Liver (tissue), 10 donors: ENCODE measurements at places on chromosomes 3 and 15. TPM values are rescaled to one million over a fixed set of nuclear protein-coding genes. Genes with fewer than 3 reads are reported as not detected.

GRCh38 chr3:152556731-152557254 is 278.1 kb upstream of the P2RY1 start:
- no peak for DNase-seq

- no peak for DNase-seq
These were observed 79.2 kb upstream of the COL8A1 start for GRCh38 chr3:99559196-99559595.

GRCh38 chr3:81910244-81910852 is 148.9 kb upstream of the GBE1 start:
- DNase-seq, result no peak

GRCh38 chr15:90033448-90033847 is 32.3 kb downstream of the ZNF710 start:
- no peak for DNase-seq

DNA sequence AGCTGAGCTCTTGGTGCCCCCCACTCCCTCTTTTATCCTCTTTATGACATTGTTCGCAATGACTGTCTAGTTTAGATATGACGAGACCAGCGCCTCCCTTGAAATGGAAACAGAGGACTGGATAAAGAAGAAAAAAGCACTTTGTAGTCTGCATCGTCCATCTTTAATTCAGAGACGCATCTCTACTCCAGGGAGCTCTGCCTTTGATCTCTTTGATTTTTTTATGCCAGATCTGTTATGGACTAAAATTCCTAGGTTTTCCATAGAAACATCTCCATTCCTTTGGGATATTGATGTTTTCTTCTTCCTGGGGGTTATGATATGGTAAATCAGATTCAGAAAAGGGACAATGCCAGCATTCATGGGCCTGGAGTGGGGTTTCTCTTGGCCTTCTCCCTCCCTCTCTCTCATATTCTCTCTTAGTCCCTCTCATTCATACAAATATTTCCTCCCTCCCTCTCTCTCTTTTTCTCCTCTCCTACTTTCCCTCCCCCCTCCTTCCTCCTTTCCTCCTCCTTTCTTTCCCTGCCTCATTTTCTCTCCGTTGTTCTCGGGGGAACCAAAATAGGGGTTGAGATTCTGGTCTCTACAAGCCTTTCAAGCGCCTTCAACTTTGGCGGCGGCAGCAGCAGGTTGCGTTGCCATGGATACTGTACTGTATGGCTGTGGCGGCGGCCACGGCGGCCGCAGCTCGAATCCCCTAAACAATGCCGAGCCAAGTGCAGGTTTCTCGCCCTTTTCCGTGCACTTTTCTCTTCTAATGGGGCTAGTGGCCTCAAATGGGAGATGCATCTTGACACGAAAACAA is 45.5 kb downstream of the ZIC4 start:
- DNase-seq, result no peak

DNA sequence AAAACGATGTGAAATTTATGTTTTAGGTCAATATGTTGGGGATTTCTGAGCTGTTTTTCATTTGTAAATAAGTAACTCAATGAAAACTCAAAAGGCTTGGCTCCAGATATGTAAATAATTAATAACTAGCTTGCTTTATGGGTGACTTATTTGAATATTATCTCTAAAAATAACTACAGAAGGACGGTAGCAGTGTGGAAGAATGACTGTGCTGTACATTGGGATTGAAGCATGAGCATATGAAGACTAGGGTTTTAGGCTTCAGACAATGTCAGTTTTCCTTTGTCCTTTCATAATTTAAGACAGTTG is 343.9 kb downstream of the GRM7 start:
- DNase-seq, result no peak

GRCh38 chr3:46864061-46864881 is 1.0 kb upstream of the MYL3 start:
- DNase-seq, result no peak

DNA sequence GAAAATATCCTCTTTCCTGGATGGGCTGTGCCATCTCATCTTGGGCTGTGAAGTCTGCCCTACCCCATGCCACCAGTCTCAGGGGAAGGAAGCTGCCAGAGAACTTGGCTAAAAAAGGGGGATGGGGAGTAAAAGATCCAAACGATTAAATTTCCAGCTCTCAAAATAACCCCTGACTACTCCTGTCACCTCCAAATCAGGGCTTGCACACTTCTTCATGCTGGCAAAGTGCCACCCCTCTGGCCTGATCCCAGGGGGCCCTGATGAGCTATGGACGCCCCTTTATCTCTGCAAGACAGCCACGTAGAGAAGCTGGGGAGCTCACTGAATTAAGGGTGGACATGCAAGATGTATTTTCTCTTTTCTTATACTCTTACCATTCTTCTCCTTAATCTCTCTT is 1.2 kb upstream of the MLF1 start:
- no peak for DNase-seq

DNA sequence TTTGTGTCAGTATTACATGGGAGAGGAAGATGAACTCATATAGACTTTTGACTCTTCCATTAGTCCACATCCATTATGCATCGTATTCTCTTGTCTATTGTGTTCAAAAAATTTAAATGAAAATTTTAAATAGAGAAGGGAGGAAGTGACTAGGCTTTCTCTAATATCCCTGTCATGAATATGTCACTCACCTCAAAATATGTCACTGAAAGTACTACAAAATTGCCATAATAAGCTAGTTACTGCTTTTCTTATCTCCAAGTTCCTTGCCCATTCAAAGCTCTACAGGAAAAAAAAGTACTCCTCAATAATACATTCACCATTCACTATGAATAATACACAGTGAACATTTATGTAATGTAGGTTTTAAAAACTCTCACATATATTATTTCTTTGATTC is 22.3 kb upstream of the GHSR start:
- DNase-seq, result no peak

GRCh38 chr3:193262707-193263106 is 21.7 kb downstream of the PLAAT1 start:
- no peak for DNase-seq

DNA sequence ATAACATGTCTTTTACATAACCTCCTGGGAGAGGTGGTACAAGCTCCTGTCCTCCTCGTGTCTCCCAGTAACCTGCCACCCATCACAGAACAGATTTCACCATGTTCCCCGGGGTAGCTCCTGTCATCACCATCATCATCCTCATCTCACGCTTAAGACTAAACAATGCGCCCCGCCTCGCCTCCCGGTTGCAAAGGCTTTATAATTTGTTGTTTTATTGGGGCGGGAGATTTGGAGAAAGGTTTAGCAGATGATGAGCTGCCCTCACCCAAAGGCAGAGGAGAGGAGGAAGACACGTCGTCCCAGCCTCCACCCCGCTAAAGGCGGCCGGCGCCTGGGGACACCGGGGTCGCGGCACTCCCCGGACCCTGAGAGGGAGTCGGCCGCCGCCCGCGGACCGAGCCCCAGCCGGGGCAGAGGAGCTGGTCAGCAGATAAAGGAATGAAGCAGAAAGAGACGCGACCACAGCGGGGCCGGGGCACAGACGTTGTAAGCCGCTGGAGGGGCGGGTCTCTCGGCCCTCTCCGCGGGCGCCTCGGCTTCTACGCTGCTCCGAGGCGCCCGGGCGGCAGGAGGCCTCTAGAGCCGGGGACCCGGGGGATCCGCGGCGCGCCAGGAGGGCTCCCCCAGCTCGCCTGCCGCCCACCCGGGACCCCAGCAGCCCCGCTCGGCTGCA is 589 bp downstream of the HERC1 start:
- DNase-seq, result peak; percentile 66

GRCh38 chr3:69409831-69410230 is 23.9 kb upstream of the FRMD4B start:
- no peak for DNase-seq

- DNase-seq, result no peak
These were observed 727.8 kb downstream of the GBE1 start for GRCh38 chr3:81033684-81034083.

DNA sequence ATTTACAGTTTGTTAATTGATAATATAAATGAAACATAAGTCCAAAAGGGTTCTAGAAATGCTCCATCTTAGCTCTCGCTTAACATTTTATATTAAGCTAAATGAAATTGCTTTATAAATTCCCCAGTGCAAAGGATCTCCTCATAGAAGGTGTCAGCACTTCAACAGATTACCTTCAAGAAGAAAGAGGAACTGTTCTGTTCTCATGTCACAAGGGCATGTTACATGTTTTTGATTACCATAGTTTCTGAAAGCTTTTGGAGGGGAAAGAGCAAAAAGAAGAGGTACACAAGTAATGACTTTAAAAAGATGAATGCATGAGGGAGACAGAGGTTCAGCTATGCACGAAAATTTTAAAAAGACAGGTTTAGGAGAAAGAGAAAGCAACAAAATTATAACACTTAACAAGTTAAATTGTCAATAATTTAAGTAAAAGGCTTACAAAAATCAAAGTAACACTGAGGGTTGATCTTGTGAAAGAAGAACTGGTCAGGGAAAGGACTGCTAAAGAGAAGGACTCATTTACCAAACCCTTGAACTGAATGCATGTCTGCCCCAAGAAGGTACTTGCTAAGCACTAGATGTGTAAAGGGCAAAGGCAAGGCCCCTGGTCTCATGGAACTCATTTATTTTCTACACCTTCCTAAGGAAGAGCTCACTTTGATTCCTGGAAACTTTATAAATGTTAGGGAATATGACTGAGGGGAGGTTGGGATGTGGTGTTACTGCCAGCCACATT is 45.1 kb downstream of the CCDC191 start:
- DNase-seq, result no peak

GRCh38 chr15:72353266-72353665 is 22.5 kb downstream of the HEXA start:
- DNase-seq, result no peak

GRCh38 chr15:70197945-70198361 is 100.2 kb upstream of the TLE3 start:
- DNase-seq, result peak; percentile 57

The HPS3 gene
- 6.5 TPM for total RNA-seq

The GNL3 gene
- 26.5 TPM for total RNA-seq

The FBN1 gene
- total RNA-seq, result 20.1 TPM

The LRRC3B gene
- 0.08 TPM for total RNA-seq

The ARL13B gene
- total RNA-seq, result 3.9 TPM

The HHLA2 gene
- total RNA-seq, result not detected

The ATP10A gene
- 0.51 TPM for total RNA-seq

The ZNF717 gene
- total RNA-seq, result 7.7 TPM
